Stimulated activated CD8-positive, alpha-beta memory T cell treated with anti-CD3 and anti-CD28 coated beads, Interleukin-12 subunit alpha, Interleukin-12 subunit beta, amount 100 ng/mL, for 4 hours (primary cell): ENCODE measurements at places on chromosomes 4 and X.

- no peak for DNase-seq
Measured at GRCh38 chr4:11252149-11252548, 176.5 kb downstream of the HS3ST1 start.

- DNase-seq = no peak
Measured at GRCh38 chrX:291411-291901, 10.3 kb downstream of the PLCXD1 start.

DNA sequence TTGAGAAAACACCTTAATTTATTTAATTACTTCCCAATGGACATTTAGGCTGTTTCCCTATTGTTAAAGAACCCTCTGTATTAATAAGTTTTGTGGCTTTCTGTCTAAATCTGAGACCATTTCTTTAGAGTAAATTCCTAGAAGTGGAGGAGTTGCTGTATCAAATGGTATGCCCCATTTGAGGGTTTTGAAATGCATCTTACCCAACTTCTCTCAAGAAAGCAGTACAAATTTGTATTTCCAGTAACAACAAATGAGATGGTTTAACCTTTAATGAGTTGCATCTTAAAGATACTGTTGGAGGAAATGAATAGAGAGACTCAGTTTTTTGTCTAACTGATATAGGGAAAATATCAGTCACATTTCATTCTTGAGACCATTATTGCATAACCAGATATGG, 70.5 kb upstream of the CBLL2 start:
- no peak for DNase-seq

- DNase-seq = no peak
Measured at GRCh38 chr4:61049018-61049417, 151.1 kb upstream of the ADGRL3 start.

DNA sequence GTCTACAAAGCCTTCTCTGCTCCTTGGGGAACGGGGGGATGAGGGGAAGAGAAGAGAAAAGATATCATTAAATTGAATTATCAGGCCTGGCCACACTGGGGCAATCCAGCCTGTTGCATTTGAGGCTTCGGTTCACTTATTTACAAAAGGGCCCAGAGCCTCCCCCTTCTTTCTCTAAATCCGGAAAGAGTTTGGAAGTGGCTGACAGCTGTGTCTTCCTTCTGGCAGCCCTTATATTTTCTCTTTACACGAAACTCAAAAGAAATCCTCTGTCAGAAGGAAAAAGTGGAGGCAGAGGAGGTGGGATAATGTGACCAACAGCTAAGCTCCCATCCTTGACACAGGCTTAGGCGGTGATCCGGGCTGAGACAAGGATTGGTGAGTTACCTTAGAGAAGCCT, 158.3 kb upstream of the TAPT1 start:
- DNase-seq = no peak

DNA sequence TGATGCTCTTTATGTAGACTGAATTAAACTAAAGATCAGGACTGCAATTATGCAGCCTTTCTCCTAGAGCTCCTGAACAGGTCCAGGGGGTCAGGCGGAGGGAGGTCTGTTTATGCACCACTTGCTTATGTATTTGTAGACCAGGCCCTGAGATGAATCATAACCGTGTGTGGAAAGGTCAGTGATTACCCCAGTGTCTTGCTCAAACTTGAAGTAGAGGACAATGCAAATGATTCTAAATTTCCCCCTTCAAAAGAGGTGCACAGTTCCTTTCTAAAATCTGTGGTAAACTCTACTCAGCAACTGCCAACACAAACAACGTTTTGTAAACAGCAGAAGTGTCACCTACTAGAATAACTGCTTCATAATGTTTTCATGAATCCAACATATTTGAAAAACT, 13.0 kb upstream of the TBC1D9 start:
- no peak for DNase-seq

DNA sequence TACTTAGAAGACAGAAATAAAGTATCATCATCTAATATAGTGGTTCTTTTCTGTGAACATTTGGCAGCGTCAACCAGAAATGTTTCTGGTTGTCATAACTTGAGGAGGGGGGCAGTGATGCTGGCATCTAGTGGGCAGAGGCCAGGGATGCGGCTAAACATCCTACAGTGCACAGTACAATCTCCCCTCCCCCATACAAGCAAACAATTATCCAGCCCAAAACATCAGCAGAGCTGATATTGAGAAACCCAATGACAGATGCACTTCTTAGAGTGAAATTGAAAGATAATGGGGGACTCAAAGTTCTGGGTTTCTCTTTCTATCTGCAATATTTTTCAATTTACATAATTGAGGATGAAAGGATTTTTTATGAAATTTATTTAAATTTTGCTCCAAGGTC, 1.9 kb upstream of the EIF1AX start:
- DNase-seq = no peak

DNA sequence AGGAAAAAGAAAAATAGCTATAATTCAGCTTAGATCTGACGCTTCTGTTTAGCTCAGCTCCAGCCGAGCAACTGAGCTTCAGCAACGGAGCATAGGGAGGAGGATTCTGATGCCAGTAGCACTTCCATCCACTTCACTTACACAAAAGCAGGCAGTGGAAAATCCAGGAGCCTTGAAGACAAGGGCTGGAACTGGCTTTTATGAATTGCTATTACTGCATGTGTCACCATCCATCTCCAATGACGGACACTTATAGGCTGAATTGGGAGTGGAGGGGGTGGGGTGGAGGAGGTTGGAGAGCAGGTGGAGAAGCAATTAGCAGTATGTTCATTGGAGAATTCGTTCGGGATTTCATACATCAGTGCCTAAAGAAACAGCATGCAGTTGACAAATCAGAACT, 15.6 kb downstream of the ENOX2 start:
- DNase-seq = no peak

- no peak for DNase-seq
Measured at GRCh38 chr4:75168548-75168947, 235.6 kb downstream of the PARM1 start.

DNA sequence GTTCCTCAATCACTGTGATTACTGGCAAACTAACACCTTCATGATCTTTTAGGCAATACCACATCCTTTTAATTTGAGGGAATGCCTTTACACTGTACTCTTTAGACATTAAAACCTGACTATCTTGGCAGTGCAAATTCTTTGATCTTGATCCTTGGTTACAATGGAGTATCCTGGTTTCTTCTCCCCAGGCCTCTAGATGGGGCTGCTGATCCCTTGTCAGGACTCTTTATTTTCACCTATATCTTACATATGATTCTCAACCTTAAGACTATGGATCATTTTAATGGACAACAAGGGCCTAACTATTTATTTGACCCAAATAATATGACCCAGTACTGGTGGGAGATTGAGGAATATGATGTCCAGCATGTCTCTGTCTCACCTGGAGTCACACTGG, 1005.5 kb upstream of the INTU start:
- no peak for DNase-seq

- no peak for DNase-seq
Measured at GRCh38 chr4:159977907-159978617, 875.2 kb downstream of the RAPGEF2 start.

GRCh38 chr4:21952549-21952948, 4.0 kb upstream of the KCNIP4 start:
- DNase-seq = no peak

DNA sequence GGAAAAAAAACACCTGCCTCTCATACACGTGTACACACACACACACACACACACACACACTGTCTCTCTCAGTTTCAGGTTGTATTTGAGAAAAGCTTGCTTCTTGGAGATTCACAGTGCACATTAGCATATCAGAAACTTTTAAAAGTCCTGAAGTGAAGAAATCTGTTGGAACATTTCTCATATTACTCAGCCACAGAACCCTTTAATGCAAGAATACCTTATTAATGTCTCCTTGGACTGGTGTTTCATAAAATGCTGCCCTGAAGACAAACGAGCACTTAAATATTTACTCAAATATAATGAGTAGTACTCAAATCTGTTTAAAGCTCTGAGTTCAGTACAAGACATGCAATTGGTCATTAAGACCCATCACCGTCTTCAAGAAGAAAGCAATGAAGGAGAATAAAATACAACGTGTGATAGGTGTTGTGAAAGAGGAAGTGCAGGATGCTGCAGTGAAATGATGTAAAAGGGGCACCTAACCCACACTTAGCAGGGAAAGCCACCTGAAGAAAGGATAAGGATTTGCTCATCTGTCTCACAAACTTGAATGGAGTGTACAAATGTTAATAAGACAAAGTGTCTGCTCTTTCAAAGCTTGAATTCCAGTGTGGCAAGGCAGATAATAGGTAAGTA, 57.0 kb downstream of the DCLK2 start:
- DNase-seq = no peak

DNA sequence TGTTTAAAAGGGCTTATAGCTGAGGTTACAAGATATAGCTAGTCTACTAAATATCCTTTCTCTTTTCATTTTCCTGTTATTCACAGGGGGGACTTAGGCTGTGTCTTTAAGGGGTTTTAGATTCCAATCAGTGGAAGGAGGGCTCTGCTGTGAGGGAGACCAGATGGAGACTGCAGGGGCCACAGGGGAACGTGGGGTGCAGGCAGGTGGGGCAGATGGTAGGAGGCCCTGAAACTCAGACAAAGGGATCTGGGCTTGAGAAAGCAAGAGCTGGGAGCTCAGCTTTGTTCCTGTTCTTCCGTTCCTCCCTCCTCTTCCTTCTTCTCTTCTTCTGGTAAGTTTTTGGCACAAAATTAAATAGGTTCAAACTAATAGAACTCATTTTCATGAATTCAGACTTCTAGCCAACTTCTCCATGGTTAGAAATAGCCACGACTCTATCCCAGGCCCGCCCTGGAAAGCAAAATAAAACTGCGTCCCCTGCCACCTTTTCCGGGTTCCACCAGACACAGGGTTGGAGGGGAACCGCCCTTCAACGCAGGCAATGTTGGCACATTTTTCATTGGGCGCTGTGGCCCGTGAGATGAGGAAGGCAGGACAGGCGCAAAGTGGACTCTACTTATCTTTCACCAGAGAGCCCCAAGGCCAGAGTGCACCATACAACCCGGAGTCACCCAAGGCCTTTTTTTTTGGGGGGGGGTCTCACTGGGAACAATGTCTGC, 3.5 kb upstream of the TMSB4X start:
- DNase-seq = no peak
